ENCODE measurements at places on chromosomes 11 and 22. TPM values are rescaled to one million over a fixed set of nuclear protein-coding genes. Genes with fewer than 3 reads are reported as not detected.

DNA sequence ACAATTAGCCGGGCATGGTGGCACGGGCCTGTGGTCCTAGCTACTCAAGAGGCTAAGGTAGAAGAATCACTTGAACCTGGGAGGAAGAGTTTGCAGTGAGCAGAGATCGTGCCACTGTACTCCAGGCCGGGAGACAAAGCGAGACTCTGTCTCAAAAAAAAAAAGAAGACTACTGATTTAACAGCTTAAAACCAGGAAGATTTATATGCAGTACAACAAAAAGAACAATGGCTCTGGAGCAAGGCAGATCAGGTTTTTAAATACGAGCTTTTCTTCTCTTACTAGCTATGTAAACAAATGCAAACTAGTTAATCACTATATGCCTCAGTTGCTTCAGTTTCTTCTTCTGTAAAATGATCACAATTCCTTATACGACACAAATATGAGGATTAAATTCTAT, 6.9 kb downstream of the FAM168A start:
- no peak overlapping the region for H3K27ac ChIP-seq
- no peak overlapping the region for H3K4me3 ChIP-seq
- H3K4me1 ChIP-seq: peaks cover 22% of the 10 kb centered on the region
- no peaks in the 10 kb centered on the region for H3K27me3 ChIP-seq

GRCh38 chr11:23023319-23023718, 163.0 kb upstream of the CCDC179 start:
- H3K36me3 ChIP-seq: no peaks in the 10 kb centered on the region
- H3K4me1 ChIP-seq: no peaks in the 10 kb centered on the region
- no peaks in the 10 kb centered on the region for H3K27me3 ChIP-seq
- H3K27ac ChIP-seq: no peak overlapping the region
- H3K4me3 ChIP-seq: no peak overlapping the region

GRCh38 chr11:64078284-64078683, 42.6 kb downstream of the FLRT1 start:
- DNase-seq: no peak
- no peaks in the 10 kb centered on the region for H3K36me3 ChIP-seq
- H3K27ac ChIP-seq: no peak overlapping the region

DNA sequence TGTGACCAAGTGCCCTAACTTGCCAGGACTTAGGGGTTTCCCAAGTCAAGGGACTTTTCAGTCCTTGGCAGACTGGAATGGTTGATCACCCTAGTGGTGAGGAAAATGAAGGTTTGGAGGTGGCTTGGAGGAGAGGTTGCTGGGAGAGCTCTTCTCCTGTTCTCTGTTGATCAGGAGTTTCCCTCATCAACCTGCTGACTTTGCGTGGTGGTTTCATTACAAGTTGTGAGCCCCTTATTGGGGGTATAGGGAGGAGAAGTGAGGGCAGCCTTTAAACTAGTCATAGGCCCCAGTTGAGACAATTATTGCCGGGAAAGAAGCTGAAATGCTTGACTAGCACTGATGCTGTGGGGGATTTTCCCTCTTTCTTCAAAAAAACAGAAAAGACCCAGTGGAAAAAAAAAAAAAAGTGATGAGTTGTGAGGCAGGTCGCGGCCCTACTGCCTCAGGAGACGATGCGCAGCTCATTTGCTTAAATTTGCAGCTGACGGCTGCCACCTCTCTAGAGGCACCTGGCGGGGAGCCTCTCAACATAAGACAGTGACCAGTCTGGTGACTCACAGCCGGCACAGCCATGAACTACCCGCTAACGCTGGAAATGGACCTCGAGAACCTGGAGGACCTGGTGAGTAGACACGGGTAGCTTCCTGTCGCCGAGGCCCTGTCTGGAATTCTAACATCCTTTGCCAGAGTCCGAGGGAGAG, at the start of gene CXCR5:
TSS of gene CXCR5 (plus strand) at position 525 of the 704 bp plus-strand sequence. CDS start at position 575, 50 bp downstream.
- H3K4me1 ChIP-seq: peaks cover 80% of the 10 kb centered on the region
- H3K27me3 ChIP-seq: no peaks in the 10 kb centered on the region
- peak; percentile 80 for DNase-seq
- H3K36me3 ChIP-seq: peaks cover 39% of the 10 kb centered on the region
- H3K4me3 ChIP-seq: peak within 1 kb of the TSS; percentile 75

Gene LSP1
- total RNA-seq: 193 TPM

Gene THOC5
- 52.4 TPM for total RNA-seq

DNA sequence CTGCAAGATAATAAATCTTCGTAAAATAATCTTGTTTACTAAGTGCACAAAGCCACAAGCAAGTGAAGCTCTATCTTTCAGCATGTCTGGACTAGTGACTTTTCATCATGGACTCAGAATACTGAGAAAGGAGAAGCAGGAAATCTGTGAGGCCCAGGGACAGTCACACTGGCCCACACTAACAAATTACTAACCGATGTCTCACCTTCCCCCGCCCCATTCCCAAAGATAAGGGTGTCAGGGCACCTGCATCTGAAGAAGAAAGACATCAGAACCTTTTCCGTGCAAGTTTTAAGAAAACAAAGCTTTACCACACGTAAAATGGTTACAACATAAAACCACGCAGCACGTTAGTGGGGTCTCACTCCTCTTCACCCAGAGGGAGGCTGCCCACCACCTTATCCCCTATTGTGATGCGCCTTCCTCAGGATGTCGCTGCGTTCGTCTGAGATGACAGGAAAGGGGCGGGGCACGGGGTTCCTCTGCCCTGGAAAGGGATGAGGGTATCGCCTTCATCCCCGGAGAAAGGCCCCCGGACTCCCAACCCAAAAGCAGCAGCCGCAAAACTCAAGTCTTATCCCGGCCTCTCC, 616 bp downstream of the BTBD10 start:
- H3K4me3 ChIP-seq: peak overlapping the region; percentile 95
- H3K27ac ChIP-seq: peak overlapping the region; percentile 99
- peak; percentile 75 for DNase-seq
- H3K4me1 ChIP-seq: peaks cover 40% of the 10 kb centered on the region

Gene MS4A18
- total RNA-seq: not detected

DNA sequence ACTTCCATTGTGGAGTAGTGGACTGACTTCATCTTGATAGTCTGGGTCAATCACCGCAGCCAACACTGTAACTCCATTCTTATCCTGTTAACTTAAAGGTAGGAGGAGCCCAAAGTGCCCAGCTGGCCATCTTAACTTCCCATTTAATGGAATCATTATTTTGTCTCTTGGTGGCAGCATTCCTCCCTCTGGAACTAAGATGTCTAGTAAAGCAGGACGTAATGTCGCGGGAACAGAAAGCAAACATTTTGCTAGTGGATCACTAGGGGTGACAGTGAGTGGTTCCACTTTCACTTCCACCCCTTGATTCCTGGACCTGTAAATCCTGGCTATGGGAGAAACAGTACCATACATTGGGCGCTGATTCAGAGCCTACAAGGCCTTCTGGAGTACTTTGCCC, 71.4 kb downstream of the GAB4 start:
- H3K27me3 ChIP-seq: peaks cover 6% of the 10 kb centered on the region
- H3K4me3 ChIP-seq: no peak overlapping the region
- DNase-seq: no peak
- H3K27ac ChIP-seq: no peak overlapping the region
- H3K4me1 ChIP-seq: no peaks in the 10 kb centered on the region

DNA sequence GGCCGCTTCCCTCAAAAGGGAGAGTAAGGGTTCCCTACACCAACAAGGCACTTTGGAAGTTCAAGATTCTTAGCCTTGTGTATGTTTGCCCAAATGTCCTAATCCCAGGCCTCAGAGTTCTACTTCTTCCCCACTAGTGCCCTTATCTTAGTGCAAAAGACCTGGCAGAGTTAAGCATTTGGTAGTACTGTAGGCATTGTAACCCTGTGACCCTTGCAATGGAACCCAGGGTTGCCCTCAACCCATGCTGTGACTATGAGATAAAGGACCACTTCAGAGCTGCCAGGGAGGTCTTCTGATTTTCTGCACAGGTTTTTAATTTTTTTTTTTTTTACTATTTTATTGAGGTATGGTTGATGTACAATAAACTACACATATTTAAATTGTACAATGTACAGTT, 65.1 kb downstream of the C11orf65 start:
- DNase-seq: no peak
- H3K4me3 ChIP-seq: no peak overlapping the region
- no peak overlapping the region for H3K27ac ChIP-seq
